ENCODE measurements at places on chromosomes 7 and 10.

DNA sequence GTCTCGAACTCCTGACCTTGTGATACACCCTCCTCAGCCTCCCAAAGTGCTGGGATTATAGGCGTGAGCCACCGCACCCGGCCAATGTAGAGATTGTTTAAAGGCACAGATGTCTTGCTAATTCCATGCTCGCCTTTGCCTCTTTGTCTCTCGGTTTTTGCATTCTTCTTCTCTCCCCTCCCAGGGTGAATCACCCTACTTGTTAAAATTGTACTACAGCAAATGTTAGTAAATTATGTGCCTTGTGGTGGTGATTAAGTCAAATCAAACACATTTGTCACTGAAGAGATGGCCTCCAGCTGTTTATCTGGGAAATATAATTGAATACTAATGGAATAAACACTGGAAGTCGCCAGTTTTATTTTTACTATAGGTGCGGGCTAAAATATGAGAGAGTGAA, 384.4 kb upstream of the AUTS2 start:
- DNase-seq = no peak

DNA sequence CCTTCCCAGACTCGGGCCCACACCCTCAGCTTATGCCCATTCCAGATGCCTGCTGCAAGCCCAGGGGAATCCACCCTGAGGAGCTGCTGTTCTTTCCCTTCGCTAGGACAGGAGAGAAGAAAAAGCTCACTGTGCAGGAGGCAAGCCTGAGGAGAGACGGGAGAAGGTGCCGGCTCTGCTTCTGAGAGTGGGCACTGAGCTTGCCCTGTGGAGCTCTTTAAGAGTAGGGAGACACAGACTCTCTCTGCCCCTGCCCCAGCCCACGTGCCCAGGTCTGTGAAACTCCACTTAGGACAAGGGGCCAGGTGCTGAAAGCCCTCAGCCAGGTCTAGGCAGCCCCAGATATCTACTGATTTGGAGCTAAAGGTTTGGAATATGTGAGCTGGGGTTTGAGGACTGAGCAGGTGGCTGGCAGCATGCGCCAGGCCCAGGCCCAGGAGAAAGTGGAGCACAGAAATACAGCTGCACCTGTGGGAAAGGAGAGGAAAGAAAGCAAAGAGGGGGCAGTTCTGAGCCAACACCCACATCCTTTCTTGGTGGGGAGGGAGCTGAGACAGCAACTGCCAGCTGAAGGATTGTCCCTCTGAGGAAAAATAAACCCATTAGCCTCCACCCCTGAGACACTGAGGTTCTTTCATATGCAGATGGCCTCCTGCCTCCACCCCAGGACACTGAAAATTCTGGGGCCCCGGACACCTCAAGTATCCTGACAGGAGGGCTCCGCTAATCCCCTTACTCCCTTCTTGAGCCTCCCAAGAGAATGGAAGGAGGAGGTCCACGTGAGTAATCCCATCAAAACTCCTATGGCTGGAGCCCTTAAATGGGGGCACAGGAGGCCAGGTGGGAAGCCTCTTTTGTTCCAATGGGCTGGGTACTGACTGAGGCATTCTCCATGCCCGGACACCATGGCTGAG, 7.3 kb downstream of the POLL start:
- no peak for DNase-seq

- DNase-seq = no peak
These were observed 94.4 kb downstream of the JAZF1 start for GRCh38 chr7:28086198-28086597.

- no peak for DNase-seq
These were observed 348.5 kb downstream of the GRID1 start for GRCh38 chr10:86017841-86018734.

GRCh38 chr10:88987243-88987725, 3.3 kb upstream of the FAS start:
- DNase-seq = no peak

DNA sequence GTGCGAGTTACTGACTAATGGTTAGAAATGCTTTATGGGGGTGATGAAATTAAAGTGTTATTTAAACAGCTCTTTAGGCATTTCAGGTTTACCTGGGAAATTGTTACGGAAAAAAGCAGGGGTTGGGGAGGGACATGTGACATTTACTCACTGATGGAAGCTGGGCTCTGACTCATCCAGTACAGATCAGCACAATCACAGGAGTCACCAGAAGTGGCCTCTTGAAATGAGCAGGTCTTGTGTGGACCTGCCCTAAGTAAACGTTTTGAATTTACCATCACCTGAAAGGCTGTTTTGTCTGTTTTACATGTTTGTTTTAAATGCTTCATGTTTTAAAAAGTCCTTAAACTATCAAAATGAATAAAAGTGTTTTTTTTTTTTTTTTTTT, 2.3 kb downstream of the GLRX3 start:
- DNase-seq = peak; percentile 79

Data from ELR (cell line).